ENCODE measurements at places on chromosomes 4 and X. TPM values are rescaled to one million over a fixed set of nuclear protein-coding genes. Genes with fewer than 3 reads are reported as not detected.
A peak's percentile ranks its signal among the peaks of the same experiment; 100 is the strongest.

The SPP1 gene
- total RNA-seq = 0.99 TPM

- DNase-seq = no peak
These were observed 397.2 kb downstream of the FAM47B start for GRCh38 chrX:35339796-35340195.

- no peak for DNase-seq
These were observed 73.4 kb upstream of the EDNRA start for GRCh38 chr4:147407261-147408045.

DNA sequence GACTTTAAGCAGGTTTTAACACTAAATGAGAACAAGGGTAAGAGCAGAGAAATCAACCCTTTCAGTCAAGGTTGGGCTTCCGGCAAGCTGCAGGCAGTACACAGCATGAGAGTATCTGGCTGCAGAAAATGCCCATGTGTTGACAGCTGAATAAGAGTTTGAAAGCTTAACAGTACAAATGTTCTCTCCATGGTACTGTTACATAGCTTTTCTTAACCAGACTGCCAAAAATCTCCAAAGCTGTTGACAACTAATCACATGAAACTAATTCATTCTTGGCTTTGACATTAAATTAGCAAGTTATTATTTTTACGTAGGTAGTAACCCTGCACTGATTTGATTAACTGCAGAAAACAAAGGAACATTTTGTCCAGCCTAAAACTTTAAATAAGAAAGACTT, 153.5 kb downstream of the SLC10A7 start:
- DNase-seq = peak; percentile 88

GRCh38 chrX:27583976-27584375, 6.2 kb upstream of the DCAF8L2 start:
- no peak for DNase-seq

The CCDC158 gene
- total RNA-seq = not detected

- DNase-seq = peak; percentile 78
These were observed 26.4 kb downstream of the MOSPD2 start for GRCh38 chrX:14899607-14900006.

- DNase-seq = no peak
These were observed 217.4 kb upstream of the PITX2 start for GRCh38 chr4:110840221-110840654.

- DNase-seq = no peak
These were observed 640.0 kb upstream of the BOD1L1 start for GRCh38 chr4:14267373-14268060.

GRCh38 chrX:64152857-64153256, 52.7 kb downstream of the AMER1 start:
- DNase-seq = no peak

DNA sequence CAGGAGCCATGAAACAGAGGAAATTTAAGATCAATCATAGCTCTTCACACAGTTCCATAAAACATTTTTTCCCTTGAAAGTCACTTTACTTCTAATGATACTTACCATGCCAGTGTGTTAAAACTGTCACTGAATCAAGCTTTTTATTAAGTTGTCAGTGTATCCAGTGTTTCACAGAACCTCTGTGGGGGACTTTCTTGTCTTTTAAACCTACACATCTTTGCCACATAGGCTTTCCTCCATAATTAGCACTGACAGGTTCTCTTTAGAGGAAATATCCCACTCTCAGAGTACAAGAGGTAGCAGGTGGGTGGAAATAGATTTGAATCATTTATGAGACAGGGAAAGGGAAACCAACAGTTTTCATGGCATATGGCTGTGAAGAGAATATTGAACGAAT, 25.8 kb upstream of the DYNLT3 start:
- DNase-seq = no peak

All from A673 (cell line).